ENCODE measurements at places on chromosomes 1 and 21. TPM values are rescaled to one million over a fixed set of nuclear protein-coding genes. Genes with fewer than 3 reads are reported as not detected.

DNA sequence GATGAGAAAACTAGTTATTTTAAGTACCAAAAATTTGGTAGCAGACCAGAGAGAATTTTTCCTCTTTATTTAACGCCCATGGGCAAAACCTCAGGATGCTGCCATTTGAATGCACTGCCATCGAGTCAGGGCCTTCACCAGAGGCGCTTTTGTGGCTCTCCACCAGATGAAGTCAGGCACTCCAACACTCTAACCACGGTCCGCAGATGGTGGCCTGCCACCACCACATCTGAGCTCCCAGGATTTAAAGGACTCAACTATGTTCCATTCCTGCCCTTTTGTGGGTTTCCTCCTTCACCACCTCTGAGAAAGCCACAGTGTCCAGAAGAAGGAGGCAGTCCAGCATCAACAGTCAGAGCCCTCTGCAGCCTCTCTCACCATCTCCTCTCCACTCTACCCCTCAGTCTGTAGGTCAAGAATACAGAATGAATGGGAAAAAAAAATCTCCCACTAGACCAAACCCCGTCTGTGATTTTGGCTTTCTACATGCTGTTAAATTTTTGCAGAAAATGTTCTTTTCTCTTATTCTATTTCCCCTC is 647.4 kb downstream of the USP25 start:
- DNase-seq, result no peak
- H3K27ac ChIP-seq, result no peak overlapping the region
- H3K4me1 ChIP-seq, result no peaks in the 10 kb centered on the region
- H3K36me3 ChIP-seq, result no peaks in the 10 kb centered on the region

MPL gene
- not detected for polyA plus RNA-seq

KRTAP11-1 gene
- polyA plus RNA-seq, result not detected

GRCh38 chr1:3238703-3239278 is 169.8 kb downstream of the PRDM16 start:
- no peaks in the 10 kb centered on the region for H3K27me3 ChIP-seq
- H3K4me1 ChIP-seq, result no peaks in the 10 kb centered on the region
- no peak for DNase-seq
- H3K27ac ChIP-seq, result peak overlapping the region; percentile 69
- H3K4me3 ChIP-seq, result no peak overlapping the region

- H3K4me3 ChIP-seq, result no peak overlapping the region
- no peak overlapping the region for H3K27ac ChIP-seq
- H3K4me1 ChIP-seq, result no peaks in the 10 kb centered on the region
- H3K36me3 ChIP-seq, result no peaks in the 10 kb centered on the region
- H3K27me3 ChIP-seq, result no peaks in the 10 kb centered on the region
Measured at GRCh38 chr21:42527127-42527488, 13.5 kb downstream of the SLC37A1 start.

DNA sequence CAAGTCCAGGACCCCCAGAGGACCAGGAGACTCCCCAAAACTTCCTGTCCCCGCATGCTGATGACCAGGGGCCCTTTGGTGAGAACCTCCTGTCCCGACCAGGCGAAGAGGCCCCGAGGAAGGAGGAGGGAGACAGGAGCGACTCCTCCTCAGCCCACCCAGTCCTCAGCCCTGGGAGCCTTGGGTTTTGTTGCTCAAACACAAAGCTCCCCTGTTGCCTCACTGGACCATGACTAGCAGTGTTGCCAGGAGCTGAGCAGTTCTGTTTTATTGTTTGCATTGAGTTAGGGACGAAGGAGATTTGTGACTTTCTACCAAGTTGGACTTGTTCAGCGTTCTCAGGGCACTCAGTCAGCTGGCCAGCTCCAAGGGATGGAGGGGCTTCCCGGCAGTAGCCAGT is 10.0 kb downstream of the UMODL1 start:
- no peak for DNase-seq
- no peak overlapping the region for H3K27ac ChIP-seq
- H3K27me3 ChIP-seq, result no peaks in the 10 kb centered on the region
- H3K36me3 ChIP-seq, result no peaks in the 10 kb centered on the region
- no peaks in the 10 kb centered on the region for H3K4me1 ChIP-seq

DNA sequence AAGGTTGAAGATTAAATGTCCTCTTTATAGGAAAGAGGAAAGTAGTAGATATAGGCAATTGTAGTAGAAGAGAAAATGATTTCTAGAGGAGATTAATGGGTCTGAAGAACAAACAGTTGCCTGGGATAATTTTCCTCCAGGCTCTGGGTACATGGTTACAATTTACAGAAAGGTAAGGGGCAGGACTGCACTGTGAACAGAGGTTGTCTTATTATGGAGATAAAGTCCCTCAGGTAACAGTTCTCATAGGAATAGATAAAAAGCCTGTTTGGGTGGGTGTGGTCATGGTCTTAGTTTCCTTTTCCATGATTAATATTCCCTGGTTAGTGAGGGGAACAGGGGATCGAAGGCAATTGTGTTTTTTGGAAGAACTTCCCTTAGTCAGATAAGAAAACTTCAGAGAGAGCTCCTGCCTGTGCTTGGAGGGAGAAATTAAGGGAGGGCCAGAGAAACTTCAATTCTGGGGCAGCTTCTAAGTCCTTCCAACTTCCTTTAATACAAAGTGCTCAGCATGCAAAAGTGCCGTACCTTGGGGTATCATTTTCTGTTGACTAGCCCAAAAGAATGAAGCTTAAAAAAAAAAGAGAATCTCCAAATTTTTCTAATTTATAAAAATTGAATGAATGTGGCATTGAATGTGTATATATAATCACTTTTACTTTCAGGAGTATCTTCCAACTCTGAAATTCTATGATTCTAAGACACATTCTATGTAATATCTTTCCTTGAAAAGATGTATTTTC is 295.4 kb upstream of the USP25 start:
- no peak overlapping the region for H3K4me3 ChIP-seq
- H3K27ac ChIP-seq, result no peak overlapping the region
- no peaks in the 10 kb centered on the region for H3K36me3 ChIP-seq
- DNase-seq, result no peak
- H3K4me1 ChIP-seq, result no peaks in the 10 kb centered on the region

DNA sequence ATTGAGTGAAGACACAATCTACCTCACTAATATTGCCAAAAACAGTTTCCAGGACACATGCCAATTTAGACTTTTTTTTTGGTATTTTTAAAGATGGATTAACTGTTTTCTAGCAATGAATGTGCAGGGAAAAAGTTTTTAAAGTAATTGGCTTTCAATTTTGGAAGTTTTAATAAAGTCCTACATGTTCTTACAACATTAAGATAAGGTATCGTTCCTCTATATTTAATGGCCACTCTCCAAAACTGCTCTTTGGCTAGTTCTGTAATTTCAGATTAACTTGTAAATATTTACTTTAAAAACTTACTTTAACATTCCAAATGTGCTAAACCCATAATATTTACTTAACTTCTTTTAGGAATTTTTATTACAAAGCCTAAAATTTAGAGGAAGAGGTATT is 1332.2 kb upstream of the PRMT6 start:
- no peaks in the 10 kb centered on the region for H3K27me3 ChIP-seq
- no peaks in the 10 kb centered on the region for H3K4me1 ChIP-seq
- DNase-seq, result no peak
- H3K27ac ChIP-seq, result no peak overlapping the region
- H3K4me3 ChIP-seq, result no peak overlapping the region

DNA sequence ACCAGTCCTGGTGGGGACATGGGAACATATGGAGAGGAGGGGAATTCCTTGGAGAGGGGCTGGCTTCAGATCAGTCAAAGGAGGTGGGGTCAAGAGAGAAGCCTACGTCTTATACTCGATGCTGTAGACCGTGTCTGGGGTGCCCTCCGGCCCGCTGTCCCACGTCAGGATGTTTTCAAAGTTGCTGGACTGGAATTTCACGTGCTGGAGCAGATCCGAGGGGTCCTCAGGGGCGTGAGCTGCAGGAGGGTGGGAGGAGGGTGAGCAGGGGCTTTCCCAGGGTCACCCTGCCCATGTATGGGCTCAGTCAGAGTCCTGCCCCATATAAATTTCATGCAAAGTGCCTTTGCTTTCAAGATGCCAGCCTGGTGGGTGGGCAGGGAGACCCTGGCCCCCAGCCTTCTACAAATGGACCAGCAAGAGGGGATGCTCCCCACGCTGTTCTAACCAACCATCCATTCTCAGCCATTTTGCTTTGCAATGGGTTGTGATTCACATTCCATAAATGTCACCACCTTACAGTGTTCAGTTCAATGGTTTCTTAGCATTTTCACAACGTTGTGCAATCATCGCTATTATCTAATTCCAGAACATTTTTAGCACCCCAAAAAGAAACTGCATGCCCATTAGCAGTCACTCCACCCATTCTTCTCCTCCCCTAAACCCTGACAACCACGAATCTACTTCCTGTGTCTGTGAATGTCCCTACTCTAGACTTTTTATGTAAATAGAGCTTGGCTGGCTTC is 4.3 kb downstream of the IL22RA1 start:
- H3K4me3 ChIP-seq, result no peak overlapping the region
- no peak overlapping the region for H3K27ac ChIP-seq
- no peaks in the 10 kb centered on the region for H3K27me3 ChIP-seq
- H3K4me1 ChIP-seq, result no peaks in the 10 kb centered on the region
- H3K36me3 ChIP-seq, result no peaks in the 10 kb centered on the region
- peak; percentile 25 for DNase-seq

ZNHIT6 gene
- 12.8 TPM for polyA plus RNA-seq

GRCh38 chr1:208261874-208262273 is 17.7 kb upstream of the PLXNA2 start:
- H3K27me3 ChIP-seq, result no peaks in the 10 kb centered on the region
- peaks cover 12% of the 10 kb centered on the region for H3K4me1 ChIP-seq
- H3K27ac ChIP-seq, result no peak overlapping the region
- H3K4me3 ChIP-seq, result no peak overlapping the region
- no peaks in the 10 kb centered on the region for H3K36me3 ChIP-seq
- no peak for DNase-seq

- H3K4me3 ChIP-seq, result no peak overlapping the region
- DNase-seq, result no peak
- no peaks in the 10 kb centered on the region for H3K27me3 ChIP-seq
- no peaks in the 10 kb centered on the region for H3K36me3 ChIP-seq
- H3K4me1 ChIP-seq, result no peaks in the 10 kb centered on the region
- no peak overlapping the region for H3K27ac ChIP-seq
Measured at GRCh38 chr1:82143108-82143833, 342.5 kb downstream of the ADGRL2 start.

DNA sequence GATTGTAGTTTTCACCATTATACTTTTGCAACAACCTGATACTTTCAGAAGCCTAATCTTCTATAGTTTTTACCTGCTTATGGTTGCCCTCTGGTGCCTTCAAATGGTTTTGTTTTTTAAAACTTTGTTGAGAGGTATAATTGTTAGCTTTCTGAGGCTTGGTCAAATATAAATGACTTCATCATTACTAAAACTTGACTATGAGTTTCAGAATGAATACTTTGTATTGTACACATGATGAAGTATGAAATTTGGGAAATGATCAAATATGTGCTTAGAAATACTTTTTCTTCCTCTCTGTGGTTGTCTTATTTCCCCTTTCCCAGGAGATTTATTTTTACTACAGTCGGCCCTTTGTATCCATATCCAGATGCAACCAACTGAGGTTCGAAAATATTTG is 151.8 kb upstream of the B3GALT2 start:
- H3K27me3 ChIP-seq, result no peaks in the 10 kb centered on the region
- H3K36me3 ChIP-seq, result no peaks in the 10 kb centered on the region
- H3K4me1 ChIP-seq, result no peaks in the 10 kb centered on the region
- H3K27ac ChIP-seq, result no peak overlapping the region

Data from aorta (tissue), 5 donors.